ENCODE measurements at places on chromosomes 5 and 9.

GRCh38 chr9:93218161-93218560 lies 34.2 kb downstream of the WNK2 start:
- no peak for DNase-seq

- no peak for DNase-seq
Measured at GRCh38 chr5:56278335-56278753, 45.2 kb upstream of the ANKRD55 start.

DNA sequence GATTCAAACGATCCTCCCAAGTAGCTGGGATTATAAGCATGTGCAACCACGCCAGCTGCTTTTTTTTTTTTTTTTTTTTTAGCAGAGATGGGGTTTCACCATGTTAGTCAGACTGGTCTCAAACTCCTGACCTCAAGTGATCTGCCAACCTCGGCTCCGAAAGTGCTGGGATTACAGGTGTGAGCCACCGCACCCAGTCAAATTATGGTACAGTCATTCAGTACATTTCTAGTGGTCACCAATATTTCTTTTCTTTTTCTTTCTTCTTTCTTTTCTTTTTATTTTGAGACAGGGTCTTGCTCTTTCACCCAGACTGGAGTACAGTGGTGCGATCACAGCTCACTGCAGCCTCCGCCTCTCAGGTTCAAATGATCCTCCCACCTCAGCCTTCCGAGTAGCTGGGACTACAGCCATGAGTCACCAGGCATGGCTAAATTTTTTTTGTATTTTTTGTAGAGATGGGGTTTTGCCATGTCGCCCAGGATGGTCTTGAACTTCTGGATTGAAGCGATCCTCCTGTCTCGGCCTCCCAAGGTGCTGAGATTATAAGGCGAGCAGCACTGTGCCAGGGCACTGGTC lies 25.4 kb upstream of the DCP2 start:
- no peak for DNase-seq

- DNase-seq, result no peak
Measured at GRCh38 chr9:124522121-124523098, 15.2 kb upstream of the NR5A1 start.

DNA sequence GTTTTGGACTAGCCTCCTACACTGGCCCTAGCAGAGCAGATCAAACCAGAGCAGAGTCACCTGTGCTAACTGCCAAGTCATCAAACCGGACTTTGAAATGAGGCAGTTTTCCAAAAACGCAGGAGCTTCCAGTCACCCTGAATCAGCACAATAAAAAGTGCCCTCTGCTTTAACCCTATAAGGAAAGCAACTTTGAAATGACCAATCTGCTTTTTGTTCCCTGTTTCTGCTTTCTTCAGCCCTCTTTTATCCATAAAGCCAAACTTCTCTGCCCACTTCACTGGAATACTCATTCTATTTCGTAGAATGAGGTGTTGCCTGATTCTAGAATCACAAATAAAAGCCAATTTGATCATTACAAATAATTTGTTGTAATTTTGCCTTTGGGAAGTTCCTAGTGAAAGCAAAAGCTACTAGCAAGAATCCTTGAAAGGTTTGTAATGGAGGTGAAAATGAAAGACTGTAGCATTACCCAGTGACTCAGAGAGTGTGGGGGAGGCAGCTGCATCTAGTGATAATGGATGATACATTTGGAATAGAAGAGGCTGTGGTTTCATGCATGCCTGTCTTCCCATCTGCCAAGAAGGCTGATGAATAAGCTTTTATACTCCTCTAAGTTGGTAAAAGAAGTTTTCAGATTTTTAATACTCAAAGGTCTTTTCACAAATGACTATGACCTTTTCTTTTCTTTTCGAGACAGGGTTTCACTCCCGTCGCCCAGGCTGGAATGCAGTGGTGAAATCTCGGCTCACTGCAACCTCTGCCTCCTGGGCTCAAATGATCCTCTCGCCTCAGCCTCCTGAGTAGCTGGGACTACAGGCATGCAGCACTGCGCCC lies 14.9 kb downstream of the SPAAR start:
- DNase-seq, result peak; percentile 90

DNA sequence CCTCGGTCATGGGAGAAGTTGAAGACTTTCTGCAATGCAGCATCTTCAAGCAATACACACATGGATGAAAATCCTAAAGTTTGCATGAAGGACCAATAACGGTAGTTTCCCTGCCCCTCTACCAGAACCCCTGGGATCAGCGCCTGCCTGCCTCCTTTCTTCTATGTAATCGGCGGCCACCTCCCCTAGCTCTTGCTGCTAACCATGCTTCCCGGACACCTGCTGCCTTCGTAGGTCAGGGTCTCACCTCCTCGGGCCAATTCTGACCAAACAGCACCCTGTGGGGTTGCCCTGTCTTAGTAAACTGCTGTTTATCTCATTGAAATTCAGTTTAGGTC lies 388 bp upstream of the MED10 start:
- DNase-seq, result no peak

DNA sequence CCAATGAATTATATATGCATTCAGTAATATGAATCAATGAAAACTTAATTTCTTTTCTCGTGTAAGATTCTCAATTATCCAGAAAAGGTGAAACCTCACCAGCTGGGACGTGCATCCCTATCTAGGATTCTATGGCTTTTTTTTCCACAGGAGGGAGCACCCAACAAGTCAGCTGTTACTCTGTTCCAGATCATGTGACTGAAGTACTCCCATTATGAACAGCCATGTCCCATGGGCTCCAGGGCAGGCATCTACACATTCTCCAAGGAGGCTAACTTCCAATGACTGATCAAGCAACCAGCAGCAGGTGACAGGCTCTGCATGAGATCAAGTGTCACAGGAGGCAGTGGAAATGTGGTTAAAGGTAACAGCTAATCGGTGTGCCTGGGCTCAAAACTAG lies 118.8 kb downstream of the ELAVL2 start:
- DNase-seq, result no peak

- DNase-seq, result peak; percentile 85
Measured at GRCh38 chr9:3508521-3509291, 17.1 kb downstream of the RFX3 start.

DNA sequence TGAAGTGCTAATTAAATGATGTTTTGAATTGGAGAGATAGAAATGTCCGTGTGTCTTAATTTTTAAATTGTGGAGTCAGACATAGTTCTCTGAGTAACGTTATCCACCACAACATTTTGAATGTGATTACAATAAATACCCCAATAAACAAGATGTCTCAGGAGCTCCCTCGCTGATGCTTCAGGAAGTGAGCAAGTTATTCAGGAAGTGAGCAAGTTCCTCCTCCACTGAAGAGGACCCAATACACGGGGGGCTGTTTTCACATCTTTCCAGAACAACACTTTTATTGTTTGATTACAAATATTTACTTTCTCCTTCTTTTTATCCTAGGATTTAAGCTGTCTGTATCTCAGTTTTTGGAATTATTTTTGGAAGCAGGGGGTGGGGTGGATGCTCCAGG lies 363.8 kb downstream of the LRRC70 start:
- DNase-seq, result no peak

DNA sequence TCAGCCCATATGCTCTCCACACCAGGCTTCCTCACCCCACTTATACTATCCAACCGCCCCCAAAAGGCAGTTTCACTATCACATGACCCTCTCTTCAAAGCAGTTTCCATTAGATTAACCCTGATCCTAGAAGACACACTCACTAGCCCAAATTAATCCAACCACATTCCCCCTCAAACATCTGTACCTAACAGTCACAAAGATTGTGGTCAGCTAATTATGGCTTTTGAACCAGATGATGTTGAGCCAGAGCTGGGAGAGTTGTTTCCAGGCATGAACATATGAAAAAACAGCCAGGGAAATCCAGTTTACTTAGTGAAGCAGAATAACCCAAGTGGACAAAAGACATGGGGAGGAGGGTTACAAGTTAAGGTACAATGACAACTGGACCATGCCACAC lies 131.2 kb downstream of the SPOCK1 start:
- DNase-seq, result no peak

DNA sequence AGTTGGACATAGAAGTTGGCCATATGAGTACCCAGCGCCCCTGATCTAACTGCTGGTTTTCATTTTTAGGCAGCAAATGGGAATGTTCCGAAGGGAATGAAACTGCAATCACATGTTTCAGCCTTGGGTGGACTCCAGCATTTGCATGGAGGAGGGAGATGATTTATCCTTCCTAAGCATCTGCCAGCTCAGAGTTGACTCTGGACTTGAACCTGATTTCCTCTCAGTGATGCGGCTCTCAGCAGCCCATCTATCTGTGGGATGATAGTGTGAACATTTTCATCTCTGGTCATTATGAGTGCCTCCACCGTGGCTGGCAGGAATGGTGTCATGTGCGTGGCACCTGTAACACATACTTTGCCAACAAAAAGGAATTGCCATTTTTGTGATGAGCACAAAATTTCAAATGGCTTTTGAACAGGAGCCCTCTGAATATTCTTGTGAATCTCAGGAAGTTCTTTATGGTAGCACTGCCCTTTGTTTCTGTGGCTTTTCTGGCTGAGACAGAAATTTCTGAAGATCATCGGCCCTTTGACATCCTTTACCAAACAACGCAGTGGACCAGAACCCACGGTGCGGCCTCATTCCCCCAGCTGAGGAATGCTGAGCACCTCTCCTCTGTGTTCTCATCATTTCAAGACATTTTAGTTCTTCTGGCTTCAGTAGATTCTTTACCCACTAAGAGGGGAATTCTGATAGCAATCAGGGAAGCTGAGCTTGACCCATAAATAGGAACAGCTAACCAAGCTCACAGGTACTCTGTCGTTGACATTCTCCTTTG lies 28.5 kb downstream of the FUBP3 start:
- DNase-seq, result no peak

DNA sequence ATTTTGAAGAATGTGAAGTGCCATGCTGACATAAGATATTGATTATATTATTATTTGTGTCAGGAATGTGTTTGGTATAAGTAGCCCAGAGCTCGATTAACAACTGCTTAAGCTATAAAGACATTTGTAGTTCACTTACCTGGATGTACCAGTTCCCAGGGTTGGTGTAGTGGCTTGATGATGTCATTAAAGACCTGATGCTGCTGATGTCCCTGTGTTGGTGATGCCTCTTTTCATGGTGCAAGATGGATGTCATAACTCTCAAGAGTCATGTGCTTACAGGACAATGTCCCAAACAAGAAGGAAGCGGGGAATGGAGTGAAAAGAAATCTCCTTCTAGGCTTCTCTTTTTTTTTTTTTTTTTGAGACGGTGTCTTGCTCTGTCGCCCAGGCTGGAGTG lies 11.5 kb upstream of the GDNF start:
- no peak for DNase-seq

DNA sequence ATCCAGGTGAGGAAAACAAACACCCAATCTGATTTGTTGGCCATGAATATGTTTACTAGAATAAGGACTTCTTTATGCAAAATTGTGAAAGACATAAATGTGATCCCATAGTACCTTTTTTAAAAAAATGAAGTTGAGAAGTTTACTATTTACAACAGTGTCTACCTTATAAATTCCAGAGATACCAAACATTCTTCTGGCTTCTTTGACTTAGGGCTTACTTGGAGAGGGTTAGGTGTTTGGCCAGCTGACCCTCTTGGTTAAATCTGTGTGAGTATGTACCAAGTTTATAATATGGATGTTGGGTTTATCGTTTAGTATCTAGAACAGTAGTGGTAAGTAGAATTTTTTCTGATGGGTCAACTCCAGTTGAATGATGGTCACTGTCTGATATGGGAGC lies 212.3 kb downstream of the DOCK8 start:
- no peak for DNase-seq

- no peak for DNase-seq
Measured at GRCh38 chr9:22389271-22389670, 57.4 kb upstream of the DMRTA1 start.

GRCh38 chr5:110630350-110630749 lies 96.1 kb downstream of the TMEM232 start:
- DNase-seq, result no peak

DNA sequence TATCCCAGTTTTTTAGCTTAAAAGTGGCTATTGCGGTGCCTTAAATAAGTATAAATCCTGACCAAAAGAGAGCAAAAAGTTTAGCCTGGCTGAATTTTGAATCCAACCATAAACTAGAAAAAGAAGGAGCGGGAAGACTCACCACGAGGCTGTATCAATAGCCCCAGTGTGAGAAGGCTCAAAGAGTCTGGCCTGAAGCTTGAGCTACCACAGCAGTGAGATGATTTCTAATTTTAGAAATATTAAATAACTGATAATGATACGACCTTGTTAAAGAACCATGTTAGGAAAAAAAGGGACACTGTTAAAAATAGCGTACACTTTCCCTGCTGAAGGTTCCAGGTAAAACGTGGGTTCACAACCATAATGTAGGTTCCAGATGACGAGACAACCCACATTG lies 134.1 kb upstream of the ZNF462 start:
- no peak for DNase-seq

DNA sequence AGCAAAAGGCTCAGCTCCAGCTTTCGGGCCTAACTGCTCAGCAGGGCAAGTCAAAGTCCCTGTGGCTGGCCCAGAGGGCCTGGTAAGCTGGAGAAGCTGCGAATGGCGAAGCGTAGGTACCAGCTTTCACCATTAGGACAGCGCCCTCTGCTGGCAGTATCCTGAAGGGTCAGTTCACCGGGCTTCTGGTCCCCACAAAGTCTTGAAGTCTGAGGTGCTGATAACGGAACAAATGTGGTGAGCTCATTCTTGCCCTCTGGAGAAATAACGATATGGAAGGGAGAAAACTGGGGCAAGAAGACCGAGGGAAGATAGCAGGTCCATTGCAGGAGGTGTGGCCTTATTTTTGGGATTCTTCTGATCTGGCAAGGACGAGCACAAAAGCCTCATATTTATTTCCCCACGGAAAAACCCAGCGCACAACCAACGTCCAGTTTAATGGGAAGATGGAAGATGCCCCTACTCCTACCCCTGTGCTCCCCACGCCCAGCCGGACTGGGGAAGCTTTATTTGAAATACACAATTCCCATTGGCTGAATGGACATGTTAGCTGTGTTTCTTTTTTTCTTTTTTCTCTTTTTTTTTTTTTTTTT lies 7.2 kb downstream of the SOWAHA start:
- peak; percentile 74 for DNase-seq

DNA sequence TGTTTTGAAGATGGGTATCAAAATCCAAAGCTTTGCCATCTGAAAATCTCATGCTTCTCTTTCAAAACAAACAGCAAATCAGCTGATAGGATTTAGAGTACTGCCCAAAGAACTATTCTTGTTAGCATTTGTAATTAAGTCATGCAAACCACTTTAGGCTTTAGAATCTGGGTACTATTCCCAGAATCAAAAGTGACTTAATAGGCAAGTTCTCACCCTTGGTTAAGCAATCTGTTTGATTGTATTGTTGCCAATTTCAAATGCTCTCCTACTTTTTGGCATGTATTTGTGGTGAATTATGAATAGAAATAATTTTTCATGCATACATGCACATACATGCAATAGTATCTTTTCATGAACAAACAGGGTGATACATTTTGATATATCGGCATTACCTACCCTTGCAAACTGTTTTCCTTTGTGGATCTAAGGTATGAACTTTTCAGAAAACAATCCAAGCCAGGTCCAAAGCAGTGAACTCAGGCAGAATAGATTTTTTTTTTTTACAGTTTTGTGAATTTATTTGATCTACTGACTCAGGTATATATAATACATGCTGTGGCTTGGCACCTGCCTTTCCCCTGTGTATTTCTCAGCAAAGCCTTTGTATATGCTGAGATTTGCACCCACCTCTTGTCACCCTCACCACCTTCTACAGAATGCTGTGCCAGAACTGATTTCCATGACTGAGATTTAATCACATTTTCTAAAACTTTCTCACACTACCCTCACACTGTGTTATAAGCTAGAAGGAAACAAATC lies 9.0 kb downstream of the IL33 start:
- DNase-seq, result peak; percentile 75

GRCh38 chr5:10091701-10092100 lies 158.0 kb downstream of the ATPSCKMT start:
- no peak for DNase-seq

- DNase-seq, result peak; percentile 82
Measured at GRCh38 chr5:90015584-90016018, 394.0 kb downstream of the CETN3 start.

- no peak for DNase-seq
Measured at GRCh38 chr5:141737535-141737934, 55.5 kb upstream of the ARAP3 start.
